Natural killer cell (primary cell): ENCODE measurements at places on chromosomes 12 and 14. TPM values are rescaled to one million over a fixed set of nuclear protein-coding genes. Genes with fewer than 3 reads are reported as not detected.

Gene SNRNP35
- total RNA-seq, result 34.8 TPM

Gene LRIG3
- total RNA-seq, result not detected

Gene STYX
- total RNA-seq, result 18.3 TPM

Gene BCL7A
- 1.1 TPM for total RNA-seq

Gene RIPK3
- total RNA-seq, result 45.5 TPM

Gene AICDA
- not detected for total RNA-seq

Gene NGB
- not detected for total RNA-seq

Gene FOXG1
- total RNA-seq, result not detected

Gene LRP1
- 6.7 TPM for total RNA-seq

Gene STK38L
- total RNA-seq, result 15.0 TPM

Gene M6PR
- total RNA-seq, result 245 TPM

Gene GARIN6
- total RNA-seq, result not detected

Gene CLMN
- total RNA-seq, result 2.0 TPM

Gene TMTC2
- total RNA-seq, result 2.3 TPM

Gene GPR65
- total RNA-seq, result 47.4 TPM

Gene LYZ
- total RNA-seq, result 337 TPM

Gene RNF34
- 73.4 TPM for total RNA-seq

Gene CLEC6A
- not detected for total RNA-seq

Gene MYBPC1
- not detected for total RNA-seq

Gene ACOT6
- total RNA-seq, result not detected

Gene CMA1
- not detected for total RNA-seq

Gene DCN
- not detected for total RNA-seq

Gene KMT2D
- 186 TPM for total RNA-seq

Gene BMP4
- total RNA-seq, result not detected

Gene SLCO1A2
- not detected for total RNA-seq

Gene NDRG2
- total RNA-seq, result 11.2 TPM

Gene HSPA2
- 1.1 TPM for total RNA-seq

Gene LPAR5
- total RNA-seq, result 10.0 TPM

Gene SERPINA9
- total RNA-seq, result not detected

Gene CMAS
- total RNA-seq, result 13.7 TPM

Gene SLC10A1
- not detected for total RNA-seq

Gene MRPL51
- total RNA-seq, result 48.3 TPM

Gene ETNK1
- total RNA-seq, result 85.2 TPM

Gene PAPLN
- total RNA-seq, result 0.34 TPM

Gene DACT1
- 0.45 TPM for total RNA-seq

Gene PRICKLE1
- 0.34 TPM for total RNA-seq

Gene FAM222A
- total RNA-seq, result 4.0 TPM

Gene NFKBIA
- total RNA-seq, result 2,499 TPM

Gene TDRD9
- total RNA-seq, result 0.75 TPM

Gene CDKN3
- total RNA-seq, result 3.0 TPM

Gene SIRT4
- 2.1 TPM for total RNA-seq

Gene USP44
- total RNA-seq, result 1.8 TPM

Gene MUCL1
- total RNA-seq, result not detected

Gene EML1
- not detected for total RNA-seq

Gene POLE2
- total RNA-seq, result 3.0 TPM

Gene WNT5B
- not detected for total RNA-seq
